Esophagus squamous epithelium (tissue), 5 donors: ENCODE measurements at places on chromosomes 3 and 15.

- peak; percentile 35 for DNase-seq
These were observed at the start of gene TMCC1 for GRCh38 chr3:129893581-129894070. TSS of gene TMCC1 (minus strand) at chr3:129893711.

- DNase-seq, result no peak
These were observed 138.9 kb upstream of the SGO1 start for GRCh38 chr3:20324664-20325478.

DNA sequence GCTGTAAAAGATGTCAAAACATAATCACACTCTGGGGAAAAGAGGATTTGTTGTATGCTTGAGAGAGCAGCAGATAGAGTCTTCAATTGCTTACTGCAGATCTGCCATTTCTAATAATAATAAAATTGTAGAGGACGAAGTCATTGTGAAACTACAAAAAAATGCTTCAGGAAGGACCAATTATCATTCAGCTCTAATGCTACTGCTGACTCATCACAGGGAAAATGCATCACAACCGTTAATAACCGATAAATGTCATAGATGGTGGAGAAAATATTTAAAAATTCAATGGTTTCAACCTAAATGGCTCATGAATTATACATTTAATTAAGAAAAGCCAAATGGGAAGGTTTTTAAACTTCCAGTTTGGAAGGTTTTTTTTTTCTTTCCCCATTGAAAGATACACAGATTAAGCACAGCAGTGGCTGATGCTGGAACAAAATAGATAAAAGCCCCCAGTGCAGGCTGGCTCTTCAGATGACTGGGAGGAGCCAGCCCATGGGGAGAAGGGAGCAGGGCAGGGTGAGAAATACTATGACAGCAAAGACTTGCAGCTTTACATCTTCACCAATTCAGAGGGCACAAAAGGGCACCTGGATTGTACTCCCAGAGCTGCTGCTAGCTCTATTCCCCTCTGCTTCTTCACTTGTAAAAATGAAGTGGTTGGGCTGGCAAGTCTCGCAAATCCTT lies 196.1 kb downstream of the CNTN6 start:
- no peak for DNase-seq

GRCh38 chr15:50891159-50891558 lies 17.3 kb upstream of the AP4E1 start:
- no peak for DNase-seq

GRCh38 chr3:137746808-137747207 lies 17.3 kb upstream of the SOX14 start:
- no peak for DNase-seq

GRCh38 chr3:126888186-126888760 lies 94.6 kb upstream of the PLXNA1 start:
- DNase-seq, result no peak

DNA sequence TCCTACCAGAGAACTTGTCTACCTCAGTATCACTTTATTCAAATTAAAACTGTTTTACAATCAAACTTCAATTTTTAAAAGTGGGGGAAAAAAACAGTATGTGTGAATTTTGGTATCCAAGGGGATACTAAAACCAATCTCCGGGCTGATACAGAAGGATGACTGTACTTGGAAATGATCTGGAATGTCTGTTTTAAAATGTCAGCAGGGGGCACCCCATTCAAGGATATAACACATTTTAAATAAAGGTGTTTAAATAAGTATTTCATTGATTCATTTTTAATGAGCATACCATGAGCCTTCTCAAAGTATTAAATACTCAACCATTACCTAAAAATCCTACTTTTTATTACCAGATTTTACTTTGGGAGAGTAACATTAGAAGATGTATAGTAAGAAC lies 67.9 kb downstream of the ULK4 start:
- DNase-seq, result no peak

GRCh38 chr3:29374226-29374625 lies 93.4 kb downstream of the RBMS3 start:
- no peak for DNase-seq

DNA sequence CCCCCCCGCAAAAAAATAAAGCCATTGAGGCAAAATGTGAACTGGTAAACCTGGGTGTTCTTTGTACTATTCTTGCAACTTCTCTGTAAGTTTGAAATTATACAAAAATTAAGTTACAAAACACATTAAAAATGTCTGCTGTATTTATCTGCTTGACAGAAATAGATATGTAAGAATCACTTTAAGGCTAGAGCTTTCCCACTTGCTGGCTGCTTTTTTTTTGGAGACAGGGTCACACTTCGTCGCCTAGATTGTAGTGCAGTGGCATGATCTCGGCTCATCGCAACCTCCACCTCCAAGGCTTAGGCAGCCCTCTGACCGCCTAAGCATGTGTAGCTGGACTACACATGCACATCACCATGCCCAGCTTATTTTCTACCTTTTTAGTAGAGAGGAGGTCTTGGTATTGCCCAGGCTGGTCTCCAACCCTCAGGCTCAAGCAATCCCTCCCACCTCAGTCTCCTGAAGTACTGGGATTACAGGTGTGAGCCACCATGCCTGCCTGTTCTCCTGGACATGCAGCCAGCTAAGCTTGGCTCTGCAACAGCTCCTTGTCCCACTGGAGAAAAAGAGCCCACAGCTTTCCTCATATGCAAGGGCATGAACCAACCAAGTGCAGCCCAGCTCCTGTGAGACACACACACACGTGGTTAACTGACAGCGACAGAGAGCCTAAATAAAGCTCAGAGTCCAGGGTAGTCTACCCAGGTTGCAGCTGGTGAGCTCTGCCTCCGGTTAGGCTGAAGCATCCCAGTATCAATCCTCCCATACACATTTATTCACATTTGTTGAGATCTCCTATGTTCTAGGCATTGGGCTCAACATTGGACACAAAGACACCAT lies 4.5 kb downstream of the RPS17 start:
- DNase-seq, result no peak

GRCh38 chr3:13509059-13509815 lies 29.1 kb downstream of the HDAC11 start:
- no peak for DNase-seq

- DNase-seq, result no peak
These were observed 32.0 kb upstream of the MANF start for GRCh38 chr3:51353131-51353530.

DNA sequence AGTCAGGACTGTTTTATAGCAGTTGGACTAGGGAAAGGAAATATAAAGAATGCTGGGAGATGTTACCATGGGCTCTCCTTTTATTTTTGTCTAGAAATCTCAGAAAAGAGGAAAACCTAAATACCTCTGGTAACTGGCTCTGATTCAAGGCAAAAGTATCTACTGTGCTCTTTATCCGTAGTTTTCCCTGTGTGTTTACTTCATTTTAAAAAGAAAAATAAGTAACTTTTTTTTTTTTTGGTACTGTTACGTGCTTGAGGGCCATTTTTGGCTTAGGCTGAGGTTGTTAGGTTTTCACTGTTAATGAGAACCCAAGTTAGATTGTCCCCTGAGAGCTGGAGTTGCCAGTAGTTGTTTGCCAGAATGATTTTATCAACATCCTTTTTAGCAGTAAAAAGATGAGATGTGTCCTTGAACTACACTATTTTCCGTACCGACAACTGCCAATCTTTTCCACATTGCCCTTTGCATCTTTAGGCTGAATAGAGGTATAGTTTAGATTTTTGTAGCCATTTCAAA lies 35.8 kb downstream of the IQGAP1 start:
- no peak for DNase-seq

- DNase-seq, result no peak
These were observed 1.0 kb downstream of the IQSEC1 start for GRCh38 chr3:13072239-13072599.

DNA sequence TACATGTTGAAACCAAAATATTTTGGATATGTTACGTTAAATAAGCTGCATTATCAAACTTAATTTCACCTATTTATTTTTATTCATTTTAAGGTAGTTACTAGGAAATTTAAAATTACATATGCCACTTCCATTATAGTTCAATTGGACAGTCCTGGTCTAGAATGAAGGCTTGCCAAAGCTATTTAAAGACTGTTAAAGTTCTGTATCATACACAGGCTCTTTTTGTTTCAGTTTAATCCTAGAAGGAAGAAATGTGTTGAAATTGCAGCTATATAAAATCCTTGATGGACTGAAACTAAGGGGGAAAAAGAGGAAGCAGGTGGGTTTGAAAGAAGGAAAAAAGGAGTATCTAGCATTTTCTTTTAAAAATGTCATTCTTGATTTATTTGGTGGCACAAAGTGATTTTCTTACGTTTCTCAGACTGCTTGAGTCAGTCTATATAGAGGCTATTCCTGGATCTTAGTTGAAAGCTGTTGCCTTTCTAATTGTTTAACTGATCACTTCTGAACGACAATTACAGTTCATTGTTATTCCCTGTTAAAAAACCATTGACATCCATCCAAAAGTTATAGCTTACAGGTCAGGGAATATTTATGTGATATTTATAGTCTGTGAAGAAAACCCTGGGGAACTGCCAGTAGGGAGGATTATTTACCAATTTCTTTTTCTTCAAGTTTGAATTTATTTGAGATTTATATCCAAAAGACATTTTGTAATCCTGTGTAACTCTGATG lies 195.0 kb downstream of the RORA start:
- no peak for DNase-seq

GRCh38 chr3:38586546-38587520 lies 62.7 kb downstream of the SCN5A start:
- no peak for DNase-seq

DNA sequence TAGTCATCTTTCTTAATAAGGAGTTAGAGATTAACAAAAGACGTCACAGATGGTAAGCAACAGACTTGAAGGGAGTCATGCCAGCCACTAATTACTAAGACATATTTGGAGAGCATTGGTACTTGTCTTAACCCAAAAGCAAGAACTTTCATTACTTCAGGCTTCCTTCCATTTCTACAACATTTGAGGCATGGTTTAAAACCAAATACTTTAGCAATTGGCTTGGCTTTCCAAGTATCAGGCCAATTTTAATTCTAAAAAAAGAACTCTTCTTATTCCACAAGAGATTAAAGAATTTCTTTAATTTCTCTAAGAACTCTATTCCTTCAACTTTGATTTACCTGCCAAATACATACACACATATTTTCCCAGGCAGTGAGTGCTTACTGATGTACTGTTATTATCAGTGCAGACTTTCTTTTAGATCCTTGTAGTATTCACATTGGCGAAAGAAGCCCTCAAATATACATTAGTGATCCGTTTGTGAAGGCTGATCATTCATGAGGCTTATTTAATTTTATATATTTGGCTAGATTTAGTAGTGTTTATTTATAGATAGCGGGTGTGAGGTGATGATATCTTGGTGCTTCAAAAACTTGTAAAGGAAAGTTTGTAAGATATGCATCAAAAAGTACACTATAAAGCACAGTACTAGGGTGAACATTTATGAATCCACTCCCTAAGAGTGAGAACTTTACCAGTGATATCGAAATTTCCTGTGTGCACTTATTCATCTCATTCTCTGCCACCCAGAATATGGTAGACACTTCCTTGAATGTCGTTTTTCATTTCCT lies 229.2 kb downstream of the MFSD1 start:
- no peak for DNase-seq

DNA sequence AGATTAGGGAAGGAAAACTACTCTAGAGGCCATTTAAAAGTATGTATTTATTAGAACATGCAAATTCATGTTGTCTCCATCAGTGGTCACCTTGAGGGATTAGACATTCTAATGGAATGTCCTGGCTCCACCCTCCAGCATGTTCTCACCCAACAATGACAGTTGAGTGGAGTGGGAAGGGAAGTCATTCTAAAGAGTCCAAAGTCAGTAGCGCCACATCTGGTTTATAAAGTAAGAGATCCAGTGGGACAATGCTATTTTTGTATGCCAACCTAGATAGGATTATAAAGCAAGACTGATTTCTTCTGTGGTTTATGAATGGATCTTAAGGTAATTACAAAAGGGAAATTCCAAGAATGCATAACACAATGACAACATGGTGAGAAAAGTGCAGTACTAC lies 33.3 kb downstream of the SLC24A1 start:
- no peak for DNase-seq

- DNase-seq, result no peak
These were observed 495.0 kb downstream of the NLGN1 start for GRCh38 chr3:173892547-173892946.

- DNase-seq, result no peak
These were observed 35.0 kb downstream of the C3orf85 start for GRCh38 chr3:109171479-109171878.

DNA sequence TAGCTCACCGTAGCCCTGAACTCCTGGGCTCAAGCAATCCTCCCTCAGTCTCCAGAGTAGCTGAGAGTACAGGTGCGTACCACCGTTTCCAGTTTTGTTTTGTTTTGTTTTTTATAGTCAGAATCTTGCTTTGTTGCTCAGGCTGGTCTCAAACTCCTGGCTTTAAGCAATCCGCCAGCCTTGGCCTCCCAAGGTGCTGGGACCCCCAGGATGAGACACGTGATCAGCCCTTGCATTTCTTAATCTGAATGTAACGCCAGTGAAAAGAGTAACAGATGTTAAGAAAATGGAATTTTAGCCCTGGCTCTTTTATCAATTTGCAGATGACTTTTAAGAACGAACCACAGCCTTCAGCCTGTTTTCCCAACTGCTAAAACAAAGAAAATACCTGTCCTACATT lies 451.3 kb downstream of the SHQ1 start:
- DNase-seq, result no peak

DNA sequence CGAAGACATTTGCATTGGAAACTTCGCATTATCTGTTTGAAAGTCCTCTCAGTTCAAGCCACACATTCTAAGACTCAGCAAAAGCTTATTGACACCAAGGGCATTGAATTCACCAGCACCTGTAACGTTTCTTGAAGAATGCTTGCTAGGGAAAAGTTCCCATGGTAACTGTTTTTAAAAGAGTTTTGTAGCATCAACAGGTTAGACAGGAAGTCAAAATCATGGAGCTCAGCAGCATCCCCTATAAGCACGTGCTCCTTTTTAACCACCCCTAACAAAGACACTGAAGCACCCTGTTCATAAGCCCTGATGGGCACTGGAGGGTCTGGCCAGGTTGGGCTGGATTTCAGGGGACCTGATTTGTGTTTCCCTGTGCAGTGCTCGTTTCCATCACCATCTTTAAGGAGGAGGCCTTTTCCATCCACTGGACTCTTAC lies 229.7 kb upstream of the BHLHE40 start:
- no peak for DNase-seq

DNA sequence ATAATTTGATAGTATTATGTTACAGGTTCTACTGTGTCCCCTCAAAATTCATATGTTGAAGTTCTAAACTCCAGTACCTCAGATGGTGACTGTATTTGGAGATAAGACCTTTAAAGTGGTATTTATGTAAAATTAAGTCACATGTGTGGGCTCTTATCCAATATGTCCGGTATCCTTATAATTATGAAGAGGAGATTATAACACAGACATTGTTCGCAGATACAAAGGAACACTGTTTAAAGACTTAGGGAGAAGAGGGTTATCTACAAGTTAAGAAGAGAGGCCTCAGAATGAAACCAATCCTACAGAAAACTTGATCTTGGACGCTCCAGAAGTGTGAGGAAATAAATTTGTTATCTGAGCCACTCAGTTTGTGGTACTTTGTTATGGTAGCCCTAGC lies 50.9 kb downstream of the DPH6 start:
- no peak for DNase-seq

DNA sequence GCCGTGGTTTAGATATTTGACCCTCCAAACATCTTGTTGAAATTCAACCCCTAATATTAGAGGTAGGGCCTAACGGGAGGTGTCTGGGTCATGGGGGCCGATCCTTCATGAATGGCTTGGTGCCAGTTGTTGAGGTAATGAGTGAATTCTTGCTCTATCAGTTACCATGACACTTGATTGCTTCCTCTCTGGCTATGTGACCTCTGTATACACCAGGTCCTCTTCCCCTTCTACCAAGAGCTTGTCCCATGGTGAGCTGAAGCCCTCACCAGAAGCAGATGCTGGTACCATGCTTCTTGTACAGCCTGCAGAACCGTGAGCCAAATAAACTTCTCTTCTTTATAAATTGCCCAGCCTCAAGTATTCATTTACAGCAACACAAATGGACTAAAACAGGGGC lies 41.8 kb upstream of the TIPARP start:
- DNase-seq, result no peak
